ENCODE measurements at places on chromosomes 3 and 15. TPM values are rescaled to one million over a fixed set of nuclear protein-coding genes. Genes with fewer than 3 reads are reported as not detected.

The ISY1 gene
- total RNA-seq: 22.2 TPM

The SLITRK3 gene
- not detected for total RNA-seq

The ADAMTS9 gene
- 0.54 TPM for total RNA-seq

The DISP2 gene
- 1.3 TPM for total RNA-seq

The ESYT3 gene
- total RNA-seq: 0.68 TPM

The EPHA3 gene
- not detected for total RNA-seq

The GUCA1C gene
- not detected for total RNA-seq

The SPINK8 gene
- total RNA-seq: not detected

The CCDC33 gene
- 6.1 TPM for total RNA-seq

The PIK3CA gene
- 4.5 TPM for total RNA-seq

The NMB gene
- 22.7 TPM for total RNA-seq

The PAK6 gene
- 0.19 TPM for total RNA-seq

The CHST13 gene
- total RNA-seq: 0.98 TPM

The XCR1 gene
- total RNA-seq: not detected

The ASB14 gene
- not detected for total RNA-seq

The LYZL4 gene
- not detected for total RNA-seq

The SIDT1 gene
- total RNA-seq: 0.38 TPM

The FANCD2OS gene
- not detected for total RNA-seq

The CSTA gene
- 0.95 TPM for total RNA-seq

The SCN11A gene
- not detected for total RNA-seq

The NEO1 gene
- total RNA-seq: 35.9 TPM

The ANKUB1 gene
- total RNA-seq: not detected

The TMEM158 gene
- 24.2 TPM for total RNA-seq

The KNL1 gene
- 6.5 TPM for total RNA-seq

The KLF13 gene
- 84.1 TPM for total RNA-seq

The FILIP1L gene
- total RNA-seq: 0.45 TPM

The SPATA12 gene
- total RNA-seq: 0.44 TPM

The RIOX2 gene
- total RNA-seq: 32.0 TPM

The RPUSD2 gene
- total RNA-seq: 16.4 TPM

The ABHD6 gene
- 13.0 TPM for total RNA-seq

The DTWD1 gene
- total RNA-seq: 13.6 TPM

The ZNF385D gene
- not detected for total RNA-seq

The GPR160 gene
- total RNA-seq: 1.8 TPM

The WDR49 gene
- not detected for total RNA-seq

The GJD2 gene
- total RNA-seq: not detected

The MED12L gene
- 0.61 TPM for total RNA-seq

The WNT5A gene
- total RNA-seq: 0.73 TPM

The DUOXA2 gene
- not detected for total RNA-seq

The GOLGA8T gene
- total RNA-seq: 1.6 TPM

The TMEM89 gene
- total RNA-seq: not detected

Data from A549 treated with CpdA at 1 μM for 4 hours (cell line).